ENCODE measurements at places on chromosomes 3 and 15. TPM values are rescaled to one million over a fixed set of nuclear protein-coding genes. Genes with fewer than 3 reads are reported as not detected.

PLA1A gene
- not detected for total RNA-seq

LRRC34 gene
- 1.1 TPM for total RNA-seq

DNA sequence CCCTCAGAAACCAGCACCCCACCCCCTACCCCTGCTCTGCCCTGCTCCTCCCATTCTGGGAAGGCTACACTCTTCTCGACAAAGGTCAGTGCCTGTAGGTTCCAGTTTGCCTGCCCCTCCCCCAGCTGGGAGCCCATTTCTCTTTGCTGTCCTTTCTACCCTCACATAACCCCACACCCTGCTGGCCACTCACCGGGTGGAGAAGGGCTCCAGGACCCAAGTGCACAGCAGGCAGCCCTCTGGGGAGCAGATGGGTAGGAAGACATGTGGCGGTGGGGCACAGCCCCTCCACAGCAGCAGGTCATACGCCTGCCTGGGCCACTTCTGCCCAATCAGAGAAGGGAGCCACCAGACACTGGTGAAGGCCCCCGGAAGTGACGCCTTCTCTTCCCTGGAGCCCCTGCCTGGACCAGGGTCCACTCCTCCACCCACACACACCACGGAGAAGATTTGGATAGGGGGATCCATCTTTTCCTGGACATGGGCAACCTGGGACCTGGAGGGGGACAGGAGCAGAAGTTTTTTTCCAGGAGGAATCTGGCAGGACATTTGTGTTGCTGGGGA, at the start of gene THPO:
Gene THPO (minus strand): TSS at position 326 of the 564 bp plus-strand sequence. CDS start 1,948 bp downstream, outside the sequence.
- no peak within 1 kb of the TSS for H3K4me3 ChIP-seq
- DNase-seq, result no peak

- H3K4me1 ChIP-seq, result no peaks in the 10 kb centered on the region
- no peaks in the 10 kb centered on the region for H3K36me3 ChIP-seq
- H3K27me3 ChIP-seq, result no peaks in the 10 kb centered on the region
- DNase-seq, result no peak
Observed at GRCh38 chr15:37516621-37517020, 416.3 kb upstream of the MEIS2 start.

AHSG gene
- total RNA-seq, result not detected

All from IMR-90 (cell line).